ENCODE measurements at places on chromosomes 16 and 17. TPM values are rescaled to one million over a fixed set of nuclear protein-coding genes. Genes with fewer than 3 reads are reported as not detected.

CDRT4 gene
- 1.3 TPM for total RNA-seq

GJC1 gene
- not detected for total RNA-seq

TNFRSF17 gene
- total RNA-seq, result 0.21 TPM

SF3B3 gene
- 77.6 TPM for total RNA-seq
